AML-193 (cell line): ENCODE measurements at places on chromosomes 2 and 18.

DNA sequence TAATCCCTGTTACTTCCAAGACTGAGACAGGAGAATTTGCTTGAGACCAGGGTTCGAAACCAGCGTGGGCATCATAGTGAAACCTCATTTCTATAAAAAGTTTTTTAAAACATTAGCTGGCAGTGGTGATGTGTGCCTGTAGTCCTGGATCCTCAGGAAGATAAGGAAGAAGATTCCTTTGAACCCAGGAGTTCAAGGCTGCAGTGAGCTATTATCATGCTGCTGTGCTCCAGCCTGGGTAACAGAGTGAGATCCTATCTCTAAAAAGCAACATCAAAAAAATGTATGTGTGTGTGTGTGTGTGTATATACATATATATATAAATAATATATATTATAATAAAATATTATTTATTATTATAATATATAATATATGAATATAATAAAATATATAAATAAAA lies 1417.6 kb upstream of the CDH2 start:
- DNase-seq, result no peak

- DNase-seq, result no peak
These were observed 95.5 kb upstream of the ATP8B1 start for GRCh38 chr18:57898506-57899124.

DNA sequence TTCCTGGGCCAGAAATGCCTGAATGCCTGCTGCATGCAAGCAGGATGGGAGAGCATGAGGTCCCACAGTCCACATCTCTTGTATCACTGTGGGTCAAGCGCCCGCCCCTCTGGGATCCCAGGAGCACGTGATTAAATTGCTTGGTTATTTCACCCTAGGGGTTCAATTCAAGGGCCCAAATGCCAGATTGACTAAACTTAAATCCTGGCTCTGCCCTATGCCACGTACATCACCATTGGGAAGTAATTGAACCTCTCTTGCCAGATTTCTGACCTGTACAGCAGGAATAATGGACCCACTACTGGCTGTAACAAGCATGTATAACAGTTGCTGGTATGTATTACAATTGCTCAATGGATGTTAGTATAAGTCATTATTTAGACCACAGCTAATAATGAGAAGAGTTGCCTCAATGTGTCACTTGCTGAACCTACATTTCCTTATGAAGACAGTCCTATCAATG lies 19.9 kb downstream of the FHL2 start:
- no peak for DNase-seq

DNA sequence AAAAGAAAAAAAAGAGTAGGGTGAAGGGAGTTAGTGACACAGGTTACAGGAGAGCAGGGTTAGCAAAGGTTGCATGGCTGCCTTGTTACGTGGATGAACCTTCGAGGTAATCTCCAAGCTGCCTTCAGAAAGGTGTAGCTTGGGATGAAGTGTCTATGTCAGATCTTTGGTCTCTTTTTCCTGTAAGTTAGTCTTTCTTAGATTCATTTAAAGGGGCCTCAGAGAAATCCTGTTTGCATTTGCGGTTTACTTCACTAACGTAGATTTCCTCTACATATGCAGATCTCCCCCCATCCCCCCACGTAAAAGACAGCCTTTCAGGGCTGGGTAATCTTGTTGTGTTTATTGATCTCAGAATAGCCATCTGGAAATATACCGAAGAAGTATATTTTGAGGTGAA lies 83.7 kb downstream of the MTA3 start:
- DNase-seq, result no peak

GRCh38 chr18:59332986-59333385 lies 14.5 kb upstream of the CPLX4 start:
- no peak for DNase-seq

DNA sequence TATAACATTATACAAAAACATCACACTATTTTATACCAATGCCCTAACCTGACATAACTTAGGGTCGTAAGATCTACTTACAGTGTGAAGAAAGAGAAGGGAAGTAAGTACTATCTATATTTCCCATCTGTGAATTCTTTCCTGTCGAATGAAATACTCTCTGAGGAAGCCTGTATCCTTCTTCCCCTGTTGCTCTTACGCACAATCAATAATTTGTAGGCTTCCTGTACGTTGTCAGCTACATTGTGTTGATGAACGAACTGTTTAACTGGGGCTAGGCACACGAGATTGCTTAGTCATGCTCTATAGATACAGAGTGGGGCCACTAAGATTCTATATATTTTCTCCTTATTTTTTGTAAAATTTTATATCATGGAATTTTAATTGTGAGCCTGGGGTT lies 1125.0 kb upstream of the CELF4 start:
- no peak for DNase-seq

DNA sequence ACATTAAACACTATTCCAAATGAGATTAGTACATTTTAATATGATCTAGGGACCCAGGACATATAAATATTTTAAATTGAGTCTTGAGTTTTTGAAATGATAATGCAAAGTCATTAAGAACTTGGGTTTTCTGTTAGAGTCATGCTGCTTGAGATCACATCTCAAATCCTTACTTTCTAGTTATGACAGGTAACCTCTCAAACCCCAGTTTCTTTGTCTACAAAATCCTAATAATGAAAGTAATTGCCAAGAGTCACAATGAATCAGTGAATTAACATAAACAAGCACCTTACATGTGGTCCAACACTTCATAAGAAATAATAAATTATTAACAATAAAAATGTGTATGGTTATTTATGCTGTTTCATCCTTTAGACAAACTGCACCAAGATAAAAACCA lies 607.6 kb downstream of the LRP1B start:
- no peak for DNase-seq

DNA sequence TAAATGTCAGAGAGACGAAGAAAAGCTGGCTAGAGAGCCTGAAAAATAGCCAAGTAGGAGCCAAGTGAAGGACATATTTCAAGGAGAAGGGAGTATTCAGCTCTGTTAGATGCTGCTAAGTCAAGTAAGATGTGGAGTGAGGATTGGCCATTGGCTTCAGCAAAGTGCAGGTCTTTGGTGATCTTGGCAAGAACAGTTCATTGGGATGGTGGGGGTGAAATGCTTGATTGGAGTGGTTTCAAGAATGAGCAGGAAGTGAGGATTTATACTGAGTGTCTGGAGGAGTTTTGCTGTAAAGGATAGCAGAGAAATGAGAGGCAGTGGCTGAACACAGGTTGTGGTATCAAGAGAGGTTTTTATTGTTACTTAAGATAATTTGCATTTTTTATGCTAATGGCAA lies 139.7 kb downstream of the PRPF40A start:
- no peak for DNase-seq

- DNase-seq, result no peak
These were observed 98.2 kb upstream of the SLC8A1 start for GRCh38 chr2:40550085-40550484.

DNA sequence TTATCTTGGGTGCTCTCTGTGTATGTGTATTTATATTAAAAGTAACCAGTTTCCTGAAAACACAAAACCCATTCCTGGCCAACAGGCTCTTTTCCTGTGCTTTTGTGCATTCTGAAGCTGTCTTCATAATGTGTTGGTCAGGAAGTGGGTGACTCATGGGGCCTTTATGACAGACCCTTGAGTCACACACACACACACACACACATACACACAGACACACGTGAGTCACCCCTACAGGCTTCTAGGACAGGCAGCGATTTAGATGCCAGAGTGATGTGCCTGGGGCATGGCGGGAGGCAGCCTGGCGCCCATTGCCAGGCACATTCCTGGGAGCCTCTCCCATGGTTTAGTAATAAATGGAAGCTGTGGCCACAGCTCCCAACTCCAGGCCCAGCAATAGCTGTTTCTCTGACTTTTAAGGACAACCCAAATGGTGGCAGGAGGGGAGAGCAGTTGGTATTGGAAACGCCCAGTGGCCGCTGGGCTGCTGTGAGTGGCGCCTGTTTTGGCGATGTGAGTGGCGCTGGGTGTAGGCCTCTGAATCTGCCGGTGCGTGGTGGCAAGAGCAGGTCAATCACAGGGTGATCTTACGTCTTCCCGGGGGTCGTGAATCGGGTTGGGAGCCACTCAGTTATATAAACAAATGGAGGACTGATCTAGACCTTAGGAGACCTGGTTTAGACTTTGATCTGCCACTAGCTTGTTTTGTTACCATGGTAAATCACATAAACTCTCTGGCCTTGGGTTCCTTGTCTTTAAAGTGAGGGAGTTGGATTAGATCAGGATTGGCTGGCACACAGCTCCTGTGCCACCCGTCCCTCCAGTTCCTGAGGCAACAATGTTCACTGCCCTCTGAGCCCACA lies 150.7 kb upstream of the DLX2 start:
- peak; percentile 55 for DNase-seq

DNA sequence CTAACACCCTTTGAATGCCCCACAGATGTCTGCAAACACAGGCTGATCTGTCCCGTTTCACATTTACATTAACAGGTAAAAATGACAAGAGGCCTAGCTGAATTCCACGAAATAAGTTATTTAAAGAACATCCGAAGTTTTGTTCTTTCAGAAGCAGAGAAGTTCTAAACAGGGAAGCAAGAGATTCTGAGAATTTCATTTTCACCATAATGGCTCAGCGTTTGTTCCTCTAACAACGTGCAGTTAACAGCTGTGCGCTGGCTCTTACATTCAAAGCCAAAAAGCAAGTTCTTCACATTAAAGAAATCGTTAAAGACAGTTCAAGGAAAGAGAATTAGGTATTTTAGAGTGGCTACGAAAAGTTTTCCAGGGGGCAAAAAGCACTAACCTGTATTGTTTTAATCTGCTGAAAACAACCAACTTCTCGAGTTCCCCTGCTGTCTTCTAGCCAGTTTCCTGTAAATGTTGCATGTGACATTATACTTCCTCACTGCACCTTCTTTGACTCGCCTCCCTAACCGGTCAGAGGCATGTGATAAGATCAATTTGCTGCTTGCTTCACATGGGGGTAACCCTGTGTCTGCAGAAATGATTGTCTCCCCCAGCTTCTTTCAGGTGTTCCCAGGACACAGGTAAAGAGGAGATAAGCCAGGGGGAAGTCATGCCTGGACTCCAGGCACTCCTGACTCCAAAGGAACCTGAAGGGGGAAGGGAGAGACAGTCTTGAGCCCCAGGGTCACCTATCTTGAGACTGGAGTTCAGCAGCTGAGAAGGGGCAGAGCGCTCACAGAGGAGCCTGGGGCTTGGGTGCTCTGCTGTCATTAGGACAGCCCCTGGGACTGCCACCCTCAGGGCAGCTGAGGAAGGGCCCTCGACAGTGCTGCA lies 36.8 kb upstream of the WIPF1 start:
- DNase-seq, result peak; percentile 83

DNA sequence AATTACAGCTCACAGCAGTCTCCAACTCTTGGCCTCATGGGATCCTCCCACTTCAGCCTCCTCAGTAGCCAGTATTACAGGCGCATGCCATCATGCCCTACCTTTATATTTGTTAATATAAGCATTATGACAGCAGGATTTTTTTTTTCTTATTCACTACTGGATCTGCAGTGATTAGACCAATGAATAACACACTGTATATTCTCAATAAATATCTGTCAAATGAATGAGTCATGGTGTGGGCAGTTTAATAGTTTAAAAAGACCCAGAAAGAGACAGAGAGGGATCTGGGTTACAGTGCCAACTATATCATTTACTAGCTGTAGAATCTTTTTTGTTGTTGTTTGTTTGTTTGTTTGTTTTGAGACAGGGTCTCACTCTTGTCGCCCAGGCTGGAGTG lies 62.4 kb upstream of the LTBP1 start:
- DNase-seq, result no peak

DNA sequence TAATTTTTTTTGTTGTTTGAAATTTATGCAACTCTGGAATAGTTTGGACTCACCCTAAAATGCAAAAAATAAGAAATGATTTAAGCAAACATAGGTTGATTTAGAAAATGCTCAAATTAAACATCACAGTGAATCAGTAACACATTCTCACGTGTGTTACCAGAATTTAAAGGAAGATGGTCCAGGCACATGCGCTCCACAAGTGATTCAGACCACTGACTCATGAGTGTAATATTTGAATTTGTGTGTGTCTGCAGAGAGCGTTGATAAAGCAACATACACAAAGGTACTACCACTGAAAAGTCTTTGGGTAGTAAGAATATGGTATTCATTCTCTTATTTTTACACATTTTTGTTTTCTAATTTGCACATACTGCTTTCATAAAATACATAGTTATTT lies 7.9 kb downstream of the SS18 start:
- no peak for DNase-seq

- DNase-seq, result no peak
These were observed 4.5 kb downstream of the INPP5D start for GRCh38 chr2:233064530-233065199.

- no peak for DNase-seq
These were observed 227.1 kb downstream of the MYCN start for GRCh38 chr2:16167451-16167861.

DNA sequence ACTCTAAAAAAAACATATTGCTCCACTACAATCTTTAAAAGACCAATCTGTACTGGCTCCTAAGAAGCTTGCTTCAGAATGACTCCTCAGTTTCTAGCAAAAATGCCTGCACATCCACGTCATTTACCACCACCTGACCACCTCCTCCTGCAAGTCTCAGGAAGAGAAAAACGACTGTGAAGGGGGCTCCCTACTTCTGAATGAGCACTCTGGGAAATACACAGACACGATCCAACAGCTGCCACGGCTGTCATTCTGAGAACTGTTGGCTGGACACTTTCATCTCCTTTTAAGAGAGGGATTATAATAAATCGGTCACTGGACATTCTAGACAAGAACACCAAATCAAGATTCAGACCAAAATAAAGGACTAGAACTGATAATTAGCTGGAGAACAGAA lies 21.5 kb downstream of the EPG5 start:
- no peak for DNase-seq

DNA sequence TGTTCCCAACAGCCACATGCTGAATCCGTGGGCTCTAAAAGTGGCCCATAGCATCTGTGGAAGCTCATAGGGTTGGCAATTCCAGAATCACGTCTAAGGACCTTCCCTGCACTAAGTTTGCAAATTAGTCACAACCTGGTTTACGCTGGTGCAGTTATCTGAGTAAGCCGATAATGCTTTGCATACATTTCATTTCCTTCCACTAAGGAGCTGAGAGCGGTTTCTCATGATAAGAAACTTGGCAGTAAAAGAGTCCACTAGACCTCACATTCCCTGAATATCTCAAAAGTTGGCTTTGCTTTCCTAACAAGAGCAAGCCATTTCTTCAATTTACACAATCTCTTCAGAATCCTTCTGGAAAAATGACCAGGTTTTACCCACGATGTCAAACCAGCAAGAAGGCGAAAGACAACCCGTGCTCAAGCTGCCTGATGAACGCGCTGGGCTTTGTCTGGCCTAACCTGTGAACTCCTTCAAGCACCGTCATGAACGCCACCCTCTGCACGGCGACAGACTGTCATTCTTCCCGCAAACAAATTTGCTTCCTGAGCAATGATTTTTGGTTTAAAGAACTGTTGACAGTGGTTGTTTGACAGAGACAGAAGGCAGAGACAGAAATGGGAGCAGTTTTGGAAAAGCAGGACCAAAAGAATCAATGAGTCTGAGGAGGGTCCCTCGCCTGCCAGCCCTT lies 73.0 kb upstream of the COPS8 start:
- no peak for DNase-seq
